Stimulated activated CD4-positive, alpha-beta T cell treated with anti-CD3 and anti-CD28 coated beads, Interleukin-15, amount 100 ng/mL, for 24 hours (primary cell): ENCODE measurements at places on chromosomes 7 and 10.

DNA sequence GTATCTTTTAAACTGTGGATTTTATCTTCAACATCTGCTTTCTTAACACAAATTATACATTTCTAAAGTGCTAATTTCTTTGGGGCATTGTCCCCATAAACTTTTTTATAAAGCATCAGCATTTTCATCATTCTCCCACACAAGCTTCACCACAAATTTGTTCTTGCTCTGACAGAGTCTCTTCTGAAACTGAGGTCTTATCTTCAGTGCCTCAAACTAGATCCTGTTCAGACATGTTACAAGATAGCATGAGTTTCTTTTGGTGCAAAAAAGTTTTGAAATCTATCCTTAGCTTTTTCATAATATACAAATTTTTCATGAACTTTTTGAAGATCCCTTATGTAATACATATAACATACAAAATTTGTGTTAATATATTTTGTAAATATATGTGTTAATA is 346.6 kb downstream of the IPMK start:
- DNase-seq = no peak

DNA sequence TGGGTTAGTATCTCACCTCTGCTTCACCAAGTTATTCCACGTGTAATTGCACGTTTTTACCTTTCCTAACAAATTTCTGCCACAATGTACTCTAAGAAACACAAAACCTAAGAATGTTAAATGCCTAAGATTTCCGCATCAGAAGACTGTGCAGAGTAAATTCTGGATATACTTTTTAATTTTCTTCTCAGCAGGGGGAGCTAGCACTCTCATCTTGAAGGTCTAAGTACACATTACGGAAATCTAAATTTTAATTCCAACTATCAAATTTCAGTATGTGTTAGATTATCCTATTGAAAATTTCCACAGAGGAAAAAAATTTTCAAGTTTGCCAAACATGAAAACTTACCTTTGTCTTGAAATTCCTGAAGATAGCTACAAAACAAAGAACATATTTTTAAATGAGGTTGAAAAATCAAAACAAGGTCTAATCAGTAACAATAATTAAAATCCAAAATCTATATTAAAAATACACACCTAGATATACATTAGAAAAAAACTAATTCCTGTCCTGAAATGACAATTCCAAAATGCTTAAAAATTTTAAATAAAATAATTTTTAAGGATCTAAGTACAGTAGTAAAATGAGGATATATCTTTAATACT is 10.5 kb downstream of the SKAP2 start:
- no peak for DNase-seq

GRCh38 chr10:31467791-31468535 is 148.9 kb downstream of the ZEB1 start:
- peak; percentile 19 for DNase-seq

DNA sequence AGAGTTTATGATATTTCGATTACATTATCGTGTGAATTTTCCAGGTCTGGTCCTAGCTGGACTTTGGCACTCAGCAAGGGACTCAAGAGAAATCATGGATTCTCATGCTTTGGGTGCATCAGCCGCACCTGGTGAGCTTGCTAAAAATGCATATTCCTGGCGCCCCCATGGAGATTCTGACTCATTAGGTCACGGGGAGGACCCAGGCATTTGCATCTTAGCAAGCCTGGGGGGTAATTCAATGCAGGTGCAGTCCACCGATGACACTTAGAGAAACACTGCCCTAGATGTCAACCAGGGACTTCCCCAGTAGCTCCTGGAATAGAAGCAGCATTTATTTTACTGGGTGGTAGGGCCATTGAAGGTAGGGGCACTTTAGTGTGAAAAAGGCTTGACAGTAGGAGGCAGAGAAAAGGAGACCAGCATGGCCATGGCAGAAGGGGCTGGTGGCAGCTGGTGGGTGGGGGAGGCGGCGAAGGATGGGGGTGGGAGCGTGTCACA is 29.9 kb upstream of the PDCD4 start:
- no peak for DNase-seq

GRCh38 chr10:108877095-108877561 is 1046.2 kb downstream of the XPNPEP1 start:
- no peak for DNase-seq

DNA sequence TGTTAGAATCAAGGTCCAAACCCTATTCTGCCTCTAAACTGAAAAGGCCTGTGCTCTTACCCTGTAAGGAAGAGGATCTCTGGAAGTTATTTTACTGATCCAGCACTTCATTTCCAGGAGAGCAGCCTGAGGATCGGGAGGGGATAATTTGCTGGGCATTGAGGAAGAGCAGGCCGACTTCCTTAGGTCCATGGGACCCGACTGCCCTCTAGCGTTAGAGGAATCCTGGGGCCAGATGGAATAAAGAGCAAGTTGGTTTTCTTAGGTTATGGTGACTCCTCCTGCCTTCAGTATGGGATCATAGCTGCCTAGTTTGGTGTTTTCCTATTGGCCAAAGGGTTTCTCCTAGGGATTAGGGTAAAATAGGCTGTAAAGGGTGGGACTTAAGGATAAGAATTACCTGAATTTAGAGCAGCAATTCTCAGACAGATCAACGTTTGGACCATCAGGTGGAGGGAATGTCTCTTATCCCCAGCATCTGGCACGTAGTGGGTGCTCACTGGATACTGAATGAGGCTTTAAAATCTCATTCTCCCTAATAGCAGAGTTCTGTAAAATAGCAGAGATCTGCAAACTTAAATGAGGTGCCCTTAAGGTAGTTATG is 40.0 kb upstream of the SORBS1 start:
- peak; percentile 64 for DNase-seq

GRCh38 chr10:94546049-94546900 is 687 bp downstream of the HELLS start:
- DNase-seq = no peak

DNA sequence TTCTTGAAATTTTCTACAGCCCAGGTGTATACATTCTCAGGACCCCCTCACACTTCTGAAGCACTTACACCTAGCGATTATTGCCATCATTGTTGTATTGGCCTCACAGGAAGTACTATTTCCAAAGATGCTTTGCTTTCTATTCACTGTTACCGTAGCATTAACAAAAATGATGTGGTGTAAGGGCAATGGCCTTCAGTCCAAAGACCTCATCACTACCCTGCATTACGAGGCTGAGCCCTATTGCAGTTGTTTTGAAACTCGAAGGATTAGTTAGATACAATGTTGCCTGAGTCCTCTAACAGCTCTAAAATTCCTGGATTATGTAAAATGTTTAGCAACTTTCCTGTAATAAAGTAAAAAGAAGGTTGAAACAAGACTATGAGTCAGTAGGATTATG is 2.9 kb downstream of the NRCAM start:
- DNase-seq = no peak

DNA sequence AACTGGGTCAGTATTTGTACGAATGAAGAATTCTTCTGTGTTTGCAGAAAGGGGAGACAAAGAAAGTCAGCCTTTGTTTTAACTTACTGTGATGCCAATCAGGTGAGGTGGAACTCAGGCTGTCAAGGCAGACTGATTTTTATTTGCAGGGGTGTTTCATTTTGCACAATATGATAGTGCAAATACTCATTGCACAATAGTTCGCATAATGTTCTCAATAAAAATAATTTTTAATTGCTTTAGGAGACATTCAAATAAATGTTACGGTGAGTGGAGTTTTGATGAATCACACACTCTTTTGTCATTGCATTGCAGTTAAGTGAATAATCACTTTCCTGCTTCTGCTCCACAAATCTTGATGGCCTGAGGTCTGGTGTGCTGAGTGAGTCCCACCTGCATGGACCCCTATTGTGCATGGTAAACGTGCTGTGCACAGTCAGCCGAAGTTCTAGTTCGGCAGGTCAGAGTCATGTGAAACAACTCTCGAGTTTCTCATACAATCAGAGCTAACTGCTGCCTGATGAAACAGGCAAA is 141.3 kb upstream of the FZD8 start:
- no peak for DNase-seq

- DNase-seq = no peak
Measured at GRCh38 chr7:13897819-13898218, 91.6 kb downstream of the ETV1 start.

- no peak for DNase-seq
Measured at GRCh38 chr7:151406886-151407583, 2.8 kb downstream of the WDR86 start.

- no peak for DNase-seq
Measured at GRCh38 chr10:80515511-80515910, 22.2 kb upstream of the SH2D4B start.

DNA sequence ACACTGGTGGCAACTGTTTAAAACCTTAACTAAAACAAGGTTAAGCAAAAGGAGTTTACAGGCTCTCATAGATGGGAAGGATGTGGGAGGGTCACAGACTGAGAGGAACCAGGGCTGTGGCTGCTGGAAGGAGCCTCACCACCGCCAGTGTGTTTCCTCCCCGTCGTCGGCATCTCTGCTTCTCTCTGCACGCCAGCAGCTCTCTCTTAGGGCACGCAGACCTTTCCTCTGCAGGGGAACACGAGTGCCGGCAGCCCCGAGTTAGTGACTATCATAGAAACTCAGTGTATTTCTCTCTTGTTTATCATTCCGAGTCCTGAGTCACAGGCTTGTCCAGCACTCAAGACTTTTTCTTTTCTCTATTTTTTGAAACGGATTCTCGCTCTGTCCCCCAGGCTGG is 8.1 kb upstream of the SH2D4B start:
- peak; percentile 39 for DNase-seq

DNA sequence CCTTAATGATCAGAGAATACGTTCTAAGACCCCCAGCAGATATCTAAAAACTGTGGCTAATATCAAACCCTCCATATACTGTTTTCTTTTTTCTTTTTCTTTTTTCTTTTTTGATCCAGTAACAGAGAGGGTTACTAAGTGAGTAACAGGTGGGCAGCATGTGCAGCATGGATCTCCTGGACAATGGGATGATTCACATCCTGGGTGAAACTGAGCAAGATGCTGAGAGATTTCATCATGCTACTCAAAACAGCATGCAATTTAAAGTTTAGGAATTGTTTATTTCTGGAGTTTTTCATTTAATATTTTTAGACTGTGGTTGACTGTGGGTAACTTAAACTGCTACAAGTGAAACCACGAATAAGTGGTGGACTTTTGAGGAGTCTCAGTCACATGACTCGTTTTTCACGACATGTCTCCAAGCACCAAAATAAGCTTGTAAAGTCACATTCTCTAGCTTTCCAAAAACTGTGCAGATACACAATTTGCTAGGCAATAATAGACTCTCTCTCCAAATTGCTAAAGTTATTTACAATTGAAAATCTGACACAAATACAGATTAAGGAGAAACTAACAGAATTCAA is 716.2 kb downstream of the NXPH1 start:
- no peak for DNase-seq

GRCh38 chr7:137243741-137244140 is 99.8 kb downstream of the PTN start:
- DNase-seq = no peak

- DNase-seq = no peak
Measured at GRCh38 chr10:11528286-11528685, 83.2 kb downstream of the USP6NL start.

DNA sequence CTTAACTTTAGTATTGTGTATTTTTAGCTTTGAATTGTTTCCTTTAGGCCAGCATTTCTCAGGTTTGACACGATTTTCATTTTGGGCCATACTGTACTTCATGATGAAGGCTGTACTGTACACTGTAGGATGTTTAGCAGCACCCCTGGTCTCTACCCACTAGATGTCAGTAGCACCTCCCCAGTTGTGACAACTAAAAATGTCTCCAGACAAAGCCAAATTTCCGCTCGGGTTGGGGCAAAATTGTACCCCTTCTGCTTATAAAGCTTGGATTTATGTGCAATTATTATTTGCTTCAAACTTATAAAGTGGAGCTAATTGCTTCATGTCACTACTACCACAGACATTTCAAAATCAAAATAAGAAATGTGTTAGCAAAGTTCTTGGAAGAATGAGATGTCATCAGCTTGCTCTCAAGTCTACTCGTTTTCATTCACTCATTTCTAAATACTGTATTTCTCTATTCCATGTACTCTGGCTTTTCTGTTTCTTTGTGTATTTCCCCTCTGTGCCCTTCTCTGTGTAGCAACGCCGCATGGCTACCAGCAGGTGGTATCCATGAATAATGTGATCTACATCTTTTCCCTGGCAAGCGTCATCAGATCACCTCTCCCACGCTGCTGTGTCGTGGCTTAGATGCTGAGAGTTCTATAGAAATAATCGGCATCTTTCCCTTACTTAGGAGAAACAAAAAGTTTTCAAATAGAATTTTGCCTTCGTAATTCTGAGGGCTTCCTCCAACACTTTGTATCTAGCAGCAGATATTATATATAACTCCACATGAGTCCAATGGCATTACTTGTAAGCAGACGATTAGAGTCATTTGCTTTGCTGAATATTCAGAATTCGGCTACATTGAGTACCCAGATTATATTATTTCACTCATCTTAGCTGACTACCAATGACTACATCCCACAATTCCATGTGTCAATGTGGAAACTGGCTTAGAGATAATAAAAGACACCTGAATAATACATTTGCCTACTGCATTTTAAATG is 47.8 kb upstream of the CALCR start:
- no peak for DNase-seq

DNA sequence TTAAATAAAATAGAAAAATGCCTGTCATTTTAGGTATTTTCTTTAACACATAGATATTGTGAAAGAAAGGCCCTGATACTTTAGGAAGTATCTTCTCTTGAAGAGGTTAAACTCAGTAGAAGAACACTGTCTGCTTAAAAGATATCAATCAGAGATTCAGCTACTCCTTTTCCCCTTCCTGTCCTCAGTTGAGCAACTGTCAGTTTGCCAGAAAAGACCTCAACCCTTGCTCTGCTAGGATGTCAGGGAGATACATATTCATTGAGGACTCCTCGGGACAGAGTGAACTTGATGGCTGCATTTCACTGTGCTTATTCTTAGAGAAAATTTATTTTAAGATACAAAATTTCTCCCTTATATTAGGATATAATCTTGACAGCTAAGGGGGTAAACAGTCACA is 173.6 kb upstream of the CACNA2D1 start:
- no peak for DNase-seq

DNA sequence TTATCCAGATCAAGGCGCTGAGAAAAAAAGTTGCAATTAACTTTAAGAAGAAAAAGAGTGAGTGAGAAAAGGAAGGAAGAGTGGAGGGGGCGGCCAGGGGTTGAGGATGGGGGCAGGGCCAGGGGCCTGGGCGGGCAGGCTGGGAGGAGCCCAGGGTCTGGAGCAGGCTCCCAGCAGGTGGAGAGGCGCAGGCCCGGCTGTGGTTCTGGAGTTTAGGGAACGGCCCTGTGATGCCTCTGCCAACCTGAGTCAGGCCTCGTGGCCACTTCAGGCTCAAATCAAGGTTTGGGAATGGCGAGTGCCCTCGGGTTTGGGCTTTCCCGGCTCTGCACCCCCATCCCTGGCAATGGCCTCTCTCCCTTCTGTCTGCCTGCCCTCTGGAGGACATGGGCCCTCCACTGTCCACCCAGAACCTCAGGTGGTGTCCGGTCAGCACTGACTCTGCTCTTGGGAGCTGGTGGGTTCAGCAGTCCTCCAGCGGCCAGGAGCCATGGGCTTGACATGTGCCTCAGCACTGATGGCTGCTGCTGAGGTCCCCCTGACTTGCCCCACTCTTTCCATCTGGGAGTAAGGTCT is 41.0 kb upstream of the EMX2 start:
- no peak for DNase-seq
